GM13976 (cell line): ENCODE measurements at places on chromosomes 1 and 21.

- DNase-seq: no peak
Measured at GRCh38 chr1:156639601-156640101, 2.3 kb upstream of the BCAN start.

DNA sequence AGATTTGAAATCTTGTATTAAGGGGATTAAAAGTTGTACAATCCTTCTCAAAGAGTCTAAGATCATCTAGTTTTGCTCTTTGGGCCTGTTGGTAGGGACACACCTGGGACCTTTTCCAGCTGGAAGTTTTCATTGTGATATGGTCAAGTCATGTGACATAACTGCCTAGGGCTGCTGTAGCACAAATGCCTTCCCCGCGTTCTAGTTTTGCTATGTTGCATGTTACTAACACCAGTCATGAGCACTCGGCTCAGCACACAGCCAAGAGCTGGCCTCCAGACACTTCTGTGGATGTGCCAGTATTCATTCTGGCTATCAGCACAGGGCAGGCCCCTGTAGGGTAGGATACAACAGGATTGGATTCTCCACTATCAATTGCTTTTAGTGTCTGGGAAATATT lies 14.6 kb upstream of the FLG2 start:
- no peak for DNase-seq

GRCh38 chr1:48039088-48040054 lies 42.2 kb upstream of the TRABD2B start:
- DNase-seq: peak; percentile 35

GRCh38 chr1:166822385-166822784 lies 16.9 kb upstream of the POGK start:
- DNase-seq: no peak

DNA sequence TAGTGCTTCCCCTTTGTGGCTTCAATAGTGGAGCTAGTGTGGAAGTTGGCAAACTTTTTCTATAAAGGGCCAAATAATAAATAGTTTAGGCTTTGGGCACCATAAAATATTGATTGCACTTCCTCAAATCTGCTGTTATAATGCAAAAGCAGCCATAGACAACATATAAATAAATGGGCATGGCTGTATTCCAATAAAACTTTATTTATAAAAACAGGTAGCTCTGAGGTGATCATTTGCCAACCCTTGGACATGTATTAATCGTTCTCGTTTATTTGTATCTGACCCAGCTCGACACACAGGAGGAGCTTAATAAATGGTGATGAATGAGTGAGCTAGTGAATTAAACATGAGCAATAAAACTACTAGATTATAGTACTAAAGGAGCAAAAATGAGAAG lies 13.3 kb downstream of the KAZN start:
- DNase-seq: no peak

DNA sequence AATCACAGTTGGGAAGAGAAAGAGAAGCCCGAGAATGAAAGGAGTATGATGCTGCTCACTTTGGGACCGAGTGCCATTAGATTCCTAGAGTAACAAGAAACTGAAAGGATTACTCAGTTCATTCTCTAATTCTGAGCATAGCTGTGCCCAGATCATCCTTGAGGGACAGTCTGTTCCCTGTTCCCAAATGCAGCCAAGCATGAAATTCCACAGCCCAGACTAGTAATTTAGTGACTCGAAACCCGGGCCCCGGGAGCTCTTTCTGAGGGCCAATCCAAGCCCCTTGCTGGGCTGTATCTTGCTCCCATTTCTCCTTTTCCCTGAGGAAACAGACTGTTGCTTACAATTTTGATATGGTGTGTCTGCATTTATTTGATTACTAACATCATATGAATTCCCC lies 30.0 kb upstream of the ETS2 start:
- DNase-seq: no peak

DNA sequence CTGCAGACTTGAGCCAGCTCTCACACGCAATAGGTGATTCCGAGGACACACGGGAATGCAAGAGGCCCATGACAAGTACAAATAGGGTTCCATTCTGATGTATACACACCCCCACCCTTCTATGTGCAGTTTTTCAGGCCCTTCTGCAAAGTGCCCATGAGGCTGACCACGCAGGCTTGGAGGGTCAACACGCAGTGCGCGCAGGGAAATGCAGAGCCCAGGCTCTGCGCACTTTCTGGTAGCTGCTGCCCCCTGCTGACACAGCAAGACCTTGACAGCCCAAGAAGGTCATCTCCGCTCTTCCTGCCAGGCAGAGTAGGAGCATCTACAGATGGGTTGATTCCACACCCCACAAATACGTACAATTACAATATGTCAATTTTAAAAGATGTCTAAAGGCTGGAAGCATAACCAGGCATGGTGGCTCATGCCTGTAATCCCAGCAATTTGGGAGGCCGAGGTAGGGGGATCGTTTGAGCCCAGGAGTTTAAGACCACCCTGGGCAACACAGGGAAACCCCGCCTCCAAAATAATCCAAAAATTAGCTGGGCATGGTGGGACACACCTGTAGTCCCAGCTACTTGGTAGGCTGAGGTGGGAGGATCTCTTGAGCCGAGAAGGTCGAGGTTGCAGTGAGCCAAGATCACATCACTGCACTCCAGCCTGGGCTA lies 18.5 kb downstream of the SH3BP5L start:
- peak; percentile 74 for DNase-seq

- DNase-seq: no peak
Measured at GRCh38 chr1:220391491-220391890, 119.2 kb upstream of the RAB3GAP2 start.

- no peak for DNase-seq
Measured at GRCh38 chr1:61482170-61482734, 242.7 kb downstream of the TM2D1 start.

- DNase-seq: peak; percentile 95
Measured at GRCh38 chr1:161069731-161070270, at the start of gene ARHGAP30. TSS of gene ARHGAP30 (minus strand) at chr1:161069891. CDS start at chr1:161069624, 267 bp downstream.

DNA sequence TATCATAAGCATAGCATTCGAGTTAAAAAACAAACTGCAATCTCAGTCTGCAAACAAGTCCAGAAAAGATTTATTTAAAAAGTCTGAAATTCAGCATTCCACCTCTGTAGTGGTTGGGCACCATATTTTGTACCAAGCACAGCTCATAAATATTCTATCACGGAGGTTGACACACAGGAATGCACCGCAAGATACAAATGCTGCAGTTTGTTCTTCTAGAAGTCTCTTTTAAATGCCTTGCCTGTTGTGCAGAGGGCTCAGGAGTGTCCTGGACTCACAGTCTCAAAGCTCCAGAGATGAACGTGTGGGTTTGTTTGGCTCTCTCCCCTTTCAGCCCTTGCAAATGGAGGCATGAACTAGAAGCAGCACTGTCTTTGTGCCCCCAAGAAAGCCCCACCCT lies 212.4 kb upstream of the USP24 start:
- DNase-seq: no peak

DNA sequence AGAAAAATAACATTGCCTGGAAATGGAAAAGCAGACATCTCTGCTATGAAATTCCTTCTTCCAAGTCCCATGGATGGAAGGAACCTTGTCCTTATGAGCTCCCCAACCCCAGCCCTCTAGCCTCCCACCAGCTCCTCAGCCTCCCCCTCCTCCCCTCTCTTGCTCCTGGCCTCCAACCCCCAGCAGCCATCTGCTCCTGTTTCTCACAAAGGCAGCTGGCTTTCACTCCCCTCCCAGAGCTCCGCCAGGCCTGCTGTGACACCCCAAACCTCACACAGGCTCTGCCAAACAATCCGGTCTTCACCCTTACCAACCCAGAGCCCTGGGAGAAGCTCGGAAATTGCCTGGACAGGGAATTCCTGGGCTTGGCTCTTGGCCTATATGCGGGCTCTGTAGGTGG lies 69.2 kb downstream of the KLHDC7A start:
- no peak for DNase-seq

DNA sequence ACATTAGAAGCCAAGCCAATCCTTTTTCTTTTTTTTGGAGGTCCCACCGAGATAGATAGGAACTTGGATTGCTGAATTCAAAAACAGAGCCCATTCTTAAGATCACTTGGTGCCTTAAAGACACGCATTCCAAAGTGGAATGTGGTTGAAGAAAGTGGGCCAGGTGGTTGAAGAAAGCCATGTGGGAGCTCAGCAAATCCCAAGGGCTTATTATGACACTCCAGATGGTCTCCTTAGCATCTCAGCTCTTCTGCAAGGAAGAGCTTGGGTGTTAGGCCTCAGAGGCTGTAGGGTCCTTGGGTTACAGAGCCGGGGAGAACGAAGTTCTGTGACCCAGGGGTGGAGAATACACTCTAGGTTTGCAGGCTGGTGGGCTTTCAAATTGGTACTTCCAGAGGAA lies 13.5 kb downstream of the TOR3A start:
- DNase-seq: no peak

DNA sequence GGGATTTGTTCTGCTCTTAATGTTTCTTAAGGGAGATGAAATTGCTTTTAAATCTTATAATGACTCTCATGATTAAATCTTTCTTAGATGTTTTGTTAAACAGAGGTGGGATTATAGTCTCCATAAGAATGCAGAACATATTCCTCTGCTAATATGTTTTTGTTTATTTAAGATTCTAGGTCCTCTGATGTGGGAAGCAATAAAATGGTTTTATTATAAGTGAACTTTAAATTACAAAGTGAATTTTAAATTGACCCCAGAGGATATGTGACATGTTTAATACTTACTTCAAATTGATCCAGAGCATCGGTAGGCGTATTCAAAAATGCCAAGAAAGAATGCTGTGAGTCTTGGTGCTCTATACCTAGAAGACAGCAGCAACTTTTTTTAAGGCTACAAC lies 129.4 kb downstream of the COQ8A start:
- no peak for DNase-seq

DNA sequence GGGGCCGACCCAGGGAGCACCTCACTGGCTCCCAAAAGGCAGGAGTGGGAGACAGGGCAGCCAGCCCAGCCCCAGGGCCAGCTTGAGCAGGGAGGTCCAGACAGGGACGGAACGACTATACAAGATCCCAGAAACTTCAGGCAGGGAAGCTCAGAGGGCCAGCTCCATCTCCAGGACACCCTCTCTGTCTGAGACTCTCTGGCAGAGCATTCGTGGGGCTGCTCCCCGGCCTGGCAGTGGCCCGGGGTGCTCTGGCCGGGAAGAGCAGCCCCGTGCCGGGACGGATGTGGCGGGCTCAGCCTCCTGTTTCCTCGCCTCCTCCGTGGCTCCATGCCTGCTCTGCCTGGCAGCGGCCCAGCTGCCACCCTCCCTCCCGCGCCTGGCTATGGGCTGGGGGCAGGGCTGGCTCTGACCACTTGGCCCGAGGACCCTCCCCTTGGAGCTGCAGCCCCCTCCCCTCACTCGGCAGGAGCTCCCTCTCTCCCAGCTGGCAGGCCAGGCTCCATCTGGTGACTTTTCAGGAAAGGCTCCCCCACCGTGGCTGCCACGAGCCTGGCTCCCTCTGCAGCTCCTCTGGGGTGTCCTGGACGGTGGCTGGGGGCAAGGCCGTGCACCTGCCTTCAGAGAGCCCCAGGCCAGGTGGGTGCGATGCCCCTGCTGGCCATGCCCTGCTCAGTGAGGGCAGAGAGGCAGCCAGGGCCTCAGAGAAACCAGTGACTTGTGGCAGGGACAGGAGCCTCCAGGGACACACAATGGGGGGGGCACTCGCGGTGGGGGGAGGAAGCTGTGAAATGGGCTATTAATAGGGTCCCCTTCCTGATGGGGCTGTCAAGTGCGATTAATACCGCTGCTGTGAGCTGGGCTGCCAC lies 5.6 kb upstream of the PLCH2 start:
- DNase-seq: no peak

DNA sequence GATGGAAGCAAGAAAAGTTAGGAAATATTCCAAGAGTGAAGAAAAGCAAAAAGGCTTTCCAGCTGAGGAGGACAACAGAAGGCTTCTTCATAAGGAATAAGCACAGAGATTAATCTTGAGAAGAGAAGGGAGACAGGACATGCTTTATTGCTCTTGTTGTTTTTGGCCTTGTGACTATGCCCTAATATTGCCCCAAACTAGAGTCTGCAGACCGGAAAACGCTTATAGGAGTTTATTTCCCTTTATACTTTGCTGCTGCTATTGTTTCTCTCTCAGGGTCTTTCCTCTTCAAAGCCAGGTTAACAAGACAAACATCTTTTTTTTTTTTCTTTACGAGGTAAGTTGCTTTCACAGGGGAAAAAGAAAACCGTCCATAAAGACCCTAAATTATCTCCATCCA lies 991.4 kb downstream of the ADGRL2 start:
- DNase-seq: no peak

GRCh38 chr1:162676087-162676486 lies 43.8 kb downstream of the DDR2 start:
- DNase-seq: no peak

DNA sequence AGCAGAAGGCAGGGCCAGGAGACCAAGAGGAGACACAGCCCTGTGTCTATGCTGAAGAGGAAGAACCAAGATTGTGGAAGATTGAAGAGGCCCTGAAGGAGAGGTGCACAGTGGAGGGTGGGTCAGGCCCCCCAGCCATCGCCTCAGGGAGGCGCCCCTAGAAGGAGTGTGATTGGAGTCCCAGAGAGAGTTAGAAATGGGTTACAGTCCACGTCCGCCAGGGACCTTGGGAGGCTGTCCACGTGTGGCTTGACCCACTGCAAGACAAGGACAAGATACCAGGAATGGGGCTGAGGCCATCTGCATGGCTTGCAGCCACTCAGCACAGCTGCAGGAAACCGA lies 375.1 kb downstream of the NPHP4 start:
- DNase-seq: no peak

GRCh38 chr1:14301704-14302024 lies 296.8 kb upstream of the KAZN start:
- no peak for DNase-seq

DNA sequence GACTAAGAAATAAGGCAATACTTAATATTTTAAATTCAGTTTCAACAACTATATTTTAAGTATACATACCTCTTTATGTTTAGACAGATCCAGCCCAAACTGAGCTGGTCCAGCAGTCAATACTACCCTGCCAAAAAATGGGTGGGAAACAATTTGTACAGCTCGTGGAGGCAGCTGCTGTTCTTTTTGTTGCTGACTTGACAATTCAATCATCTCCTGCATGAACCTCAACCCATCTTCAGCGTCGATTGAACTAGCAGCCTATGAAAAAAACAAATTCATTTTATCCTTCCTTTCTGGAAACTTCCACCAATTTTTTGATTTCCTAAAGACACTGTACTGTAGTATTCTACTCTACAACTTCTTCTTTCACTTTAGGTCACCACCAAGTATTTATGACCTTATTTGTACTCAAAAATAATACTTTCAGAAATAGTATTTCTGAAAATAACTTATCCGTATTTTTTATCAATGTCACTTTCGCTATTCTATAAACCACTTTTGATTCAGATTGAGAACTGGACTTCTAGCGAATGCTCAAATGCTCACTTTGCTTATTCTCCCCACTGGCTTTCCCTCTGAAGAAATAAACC lies 46.5 kb downstream of the EDEM3 start:
- DNase-seq: no peak

GRCh38 chr1:67627906-67628305 lies 57.1 kb upstream of the GADD45A start:
- DNase-seq: no peak

- no peak for DNase-seq
Measured at GRCh38 chr1:181111559-181111958, 23.1 kb downstream of the IER5 start.
